ENCODE measurements at places on chromosomes 4 and X.

GRCh38 chr4:186002853-186003252, 66.1 kb upstream of the TLR3 start:
- no peak for DNase-seq

GRCh38 chrX:67726018-67726417, 182.2 kb downstream of the AR start:
- no peak for DNase-seq

DNA sequence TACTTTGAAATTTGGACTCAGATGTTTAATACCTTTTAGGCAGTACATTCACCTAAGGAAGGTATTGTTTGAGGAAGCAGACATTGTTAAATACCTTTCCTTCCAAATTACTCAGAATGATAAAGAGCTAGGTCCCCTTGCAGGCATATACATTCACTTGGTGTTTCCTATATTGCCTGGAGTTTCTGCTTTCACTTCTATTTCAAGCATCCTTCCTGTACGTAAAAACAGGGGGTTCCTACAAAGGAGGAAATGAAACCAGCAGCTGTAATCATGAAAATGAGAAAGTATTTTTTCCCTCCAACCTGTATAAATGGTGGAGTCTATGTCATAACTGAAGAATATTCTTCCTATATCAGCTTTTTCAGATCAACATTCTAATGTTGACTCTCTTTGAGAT, 90.4 kb upstream of the RASGEF1B start:
- no peak for DNase-seq

DNA sequence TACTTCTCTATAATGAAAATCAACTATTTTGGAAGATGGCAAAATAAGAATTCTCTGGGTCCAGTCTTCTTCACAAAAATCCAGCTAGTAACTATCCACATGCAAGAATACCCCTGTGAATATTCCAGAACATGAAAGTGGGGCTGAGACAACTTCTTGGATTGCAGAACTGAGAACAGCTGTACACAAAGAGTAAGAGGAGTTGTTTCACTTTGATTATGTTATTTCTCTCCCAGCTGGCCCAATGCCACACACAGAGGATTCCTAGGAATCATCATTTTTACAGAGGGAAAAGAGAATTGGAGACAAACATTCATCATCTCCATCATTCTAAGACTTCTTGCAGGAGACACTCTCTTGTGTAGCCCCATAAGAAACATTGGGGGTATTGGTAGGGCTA, 782.2 kb upstream of the LCORL start:
- no peak for DNase-seq

DNA sequence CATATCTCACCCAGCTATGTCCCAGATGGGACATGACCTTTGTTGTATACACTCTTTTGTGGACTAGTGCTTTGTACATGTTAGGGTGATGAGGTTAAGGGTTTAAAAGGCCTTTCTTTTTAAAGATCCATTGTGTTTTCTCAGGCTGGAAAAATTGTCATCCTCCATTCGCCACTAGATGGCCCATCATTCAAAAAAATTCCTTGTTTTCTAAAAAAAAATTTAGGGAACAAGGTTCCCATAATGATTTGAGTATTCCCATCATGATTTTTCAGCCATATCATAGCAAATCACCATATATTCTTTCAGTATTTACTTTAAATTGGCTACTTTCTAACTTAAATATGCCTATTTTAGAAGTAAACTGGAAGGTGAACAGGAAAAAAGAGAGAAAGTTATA, 91.9 kb upstream of the TMEM164 start:
- no peak for DNase-seq

DNA sequence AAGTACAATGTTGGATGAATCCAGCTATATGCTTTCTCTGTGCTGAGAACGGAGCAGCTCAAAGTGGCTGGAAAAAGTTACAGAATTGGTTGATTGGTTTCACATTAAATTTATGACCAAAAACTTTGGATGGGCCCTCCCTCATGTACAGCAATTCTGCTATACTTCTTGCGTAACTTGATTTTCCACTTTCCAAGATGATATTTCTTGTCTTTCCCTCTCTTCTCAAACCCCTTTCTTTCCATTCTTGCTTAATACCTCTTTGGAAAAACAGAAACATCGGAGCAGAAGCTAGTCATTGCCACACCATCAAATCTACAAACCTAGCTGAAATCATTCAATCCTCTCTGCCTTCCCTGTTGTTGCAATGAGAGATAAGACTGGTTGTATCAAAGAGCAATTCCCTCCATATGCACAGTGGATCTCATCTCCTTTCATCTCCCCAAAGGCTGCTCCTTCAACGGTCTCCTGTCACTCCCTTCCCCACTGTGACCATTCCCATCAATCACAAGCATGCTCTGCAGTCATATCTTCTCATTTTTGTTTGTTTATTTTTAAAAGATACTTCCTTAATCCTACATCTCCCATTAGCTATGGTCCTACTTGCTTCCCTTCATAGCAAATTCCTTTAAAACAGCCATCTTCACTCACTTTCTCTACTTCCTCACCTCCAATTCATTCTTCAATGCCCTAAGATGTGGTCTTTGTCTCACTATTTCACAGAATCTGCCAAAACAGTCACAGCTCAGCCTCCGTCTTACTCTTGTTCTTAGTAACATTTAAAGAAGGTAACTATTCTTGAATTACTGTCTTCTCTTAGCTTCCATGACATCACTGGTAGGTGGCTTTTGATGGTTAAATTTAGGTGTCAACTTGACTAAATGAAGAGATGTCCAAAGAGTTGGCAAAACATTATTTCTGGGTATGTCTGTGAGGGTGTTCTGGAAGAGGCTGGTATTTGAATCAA, 145.5 kb downstream of the FAM13A start:
- no peak for DNase-seq

DNA sequence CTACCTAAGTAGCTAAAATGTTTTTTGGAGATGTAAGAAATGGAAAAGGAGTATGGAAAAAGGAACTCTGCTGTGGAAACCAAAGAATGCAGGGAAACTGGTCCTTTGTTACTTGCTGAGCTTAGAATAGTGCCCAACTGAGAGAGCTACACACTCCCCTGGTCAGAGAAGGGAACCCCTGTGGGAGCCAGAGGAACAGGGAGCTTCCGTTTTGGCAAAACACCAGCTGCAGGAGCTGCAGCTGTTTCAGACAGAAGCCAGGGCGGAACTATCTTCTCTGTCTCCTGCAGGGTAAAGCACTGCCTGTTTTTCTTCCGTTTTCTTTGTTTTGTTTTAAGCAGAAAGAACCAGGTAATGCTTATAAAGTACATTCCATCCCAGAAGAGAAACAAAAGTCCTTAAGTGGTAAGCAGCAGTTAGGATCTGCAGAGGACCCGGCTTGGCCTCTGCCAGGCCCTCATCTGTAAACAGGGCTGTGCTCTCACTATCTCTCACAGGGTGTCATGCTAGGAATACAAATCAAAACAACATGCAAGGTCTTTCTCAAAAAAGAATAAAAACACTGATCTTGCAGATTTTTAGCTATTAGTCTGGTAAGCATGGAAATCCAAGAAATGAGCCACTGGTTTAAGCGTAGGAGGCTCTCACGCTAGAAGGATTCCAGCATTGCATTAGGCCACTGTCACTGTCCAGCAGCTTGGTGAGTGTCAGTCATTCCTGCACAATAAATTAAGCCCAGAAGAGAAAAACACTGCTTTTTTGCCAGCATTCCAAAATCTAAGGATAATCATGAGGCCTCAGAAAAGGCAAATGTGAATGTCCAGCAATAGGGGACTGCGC, 76.1 kb downstream of the CHST7 start:
- no peak for DNase-seq

DNA sequence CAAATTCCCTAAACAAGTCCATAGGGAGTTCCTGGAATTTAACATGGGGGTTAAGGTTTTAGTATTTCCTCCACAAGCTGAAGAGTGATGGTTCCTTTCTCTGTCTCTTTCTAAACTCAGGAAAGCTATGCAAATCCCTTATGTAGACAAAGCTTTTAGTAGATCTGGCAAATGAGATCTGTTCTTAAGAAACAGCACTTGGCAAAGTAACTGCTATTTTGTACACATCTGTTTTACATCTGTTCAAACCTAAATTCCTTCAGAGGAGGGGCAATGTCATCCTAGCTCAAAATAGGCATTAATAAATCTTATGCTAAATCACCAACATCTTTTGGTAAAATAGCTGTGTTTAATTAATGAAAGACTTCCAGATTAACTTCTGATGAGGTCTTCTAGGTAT, 137.8 kb upstream of the TBC1D9 start:
- no peak for DNase-seq

GRCh38 chrX:111447298-111447697, 35.3 kb upstream of the DCX start:
- no peak for DNase-seq

DNA sequence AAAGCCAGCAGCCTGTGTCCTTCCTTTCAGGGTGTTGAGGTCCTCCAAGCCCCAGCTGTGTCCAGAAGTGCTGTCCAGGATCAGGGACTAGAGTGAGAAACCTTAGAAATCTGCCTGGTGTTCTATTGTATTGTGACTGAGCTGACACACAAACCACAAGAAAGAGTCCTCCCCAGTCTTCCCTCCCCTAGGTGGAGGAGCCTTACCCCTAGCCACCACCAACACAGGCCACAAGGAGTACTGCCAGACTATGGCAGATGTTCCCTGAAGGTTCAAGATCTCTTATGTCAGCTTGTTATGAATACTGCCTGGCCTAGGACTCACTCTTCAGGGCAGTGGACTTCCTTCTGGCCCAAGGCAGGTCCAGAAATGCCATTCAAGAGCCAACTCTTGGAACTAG, 514.1 kb upstream of the PITX2 start:
- DNase-seq: no peak

GRCh38 chr4:136281889-136282288, 1250.4 kb downstream of the PCDH18 start:
- no peak for DNase-seq

GRCh38 chrX:113726009-113726408, 857.9 kb upstream of the HTR2C start:
- no peak for DNase-seq

- DNase-seq: no peak
Measured at GRCh38 chr4:125541836-125542385, 227.2 kb downstream of the FAT4 start.
